ENCODE measurements at places on chromosomes 6 and 20. TPM values are rescaled to one million over a fixed set of nuclear protein-coding genes. Genes with fewer than 3 reads are reported as not detected.

GRCh38 chr6:16190214-16190613 lies 48.2 kb upstream of the GMPR start:
- no peak overlapping the region for H3K27ac ChIP-seq
- H3K4me3 ChIP-seq: no peak overlapping the region
- no peaks in the 10 kb centered on the region for H3K36me3 ChIP-seq
- no peak for DNase-seq

DNA sequence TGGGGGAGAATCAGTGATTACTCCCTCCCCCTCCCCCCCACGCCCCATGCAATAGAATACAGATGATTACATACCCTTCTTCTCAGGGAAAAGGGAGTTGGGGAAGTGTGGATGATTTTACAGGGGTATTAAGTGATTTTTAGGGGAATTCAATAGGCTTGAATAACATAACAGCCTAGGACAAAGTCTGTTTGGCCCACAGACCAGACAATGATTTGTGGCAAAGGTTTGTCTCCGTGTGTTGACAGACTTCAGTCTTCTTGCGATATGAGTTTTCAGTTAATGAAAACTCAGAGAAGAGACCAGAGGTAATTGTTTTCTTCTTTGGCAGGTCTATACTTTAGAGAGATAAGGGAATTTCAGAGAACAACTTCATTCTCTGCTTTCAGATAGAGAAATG lies 95.3 kb downstream of the OR2B2 start:
- no peak for DNase-seq
- H3K27me3 ChIP-seq: no peaks in the 10 kb centered on the region
- H3K4me1 ChIP-seq: no peaks in the 10 kb centered on the region
- H3K36me3 ChIP-seq: no peaks in the 10 kb centered on the region
- H3K27ac ChIP-seq: no peak overlapping the region

DNA sequence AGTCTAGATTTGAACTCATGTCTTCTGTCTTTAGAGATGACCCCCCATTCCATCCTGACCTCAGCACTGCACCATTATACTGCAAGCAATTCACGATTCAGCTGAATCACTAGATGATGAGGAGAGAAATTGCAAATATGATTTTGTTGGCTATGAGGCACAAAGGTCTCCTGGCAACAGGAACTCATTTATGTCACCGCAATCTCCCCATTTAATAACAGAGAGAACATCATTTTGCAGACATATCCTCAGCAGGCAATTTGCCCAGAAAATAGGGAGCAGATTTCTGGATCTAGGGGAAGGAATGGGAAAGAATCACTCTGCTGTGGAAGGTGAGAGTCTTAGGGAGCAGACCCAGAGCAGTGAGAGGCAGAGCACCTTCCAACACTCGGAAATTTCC lies 303.0 kb downstream of the PAX1 start:
- DNase-seq: no peak
- H3K4me3 ChIP-seq: no peak overlapping the region
- H3K36me3 ChIP-seq: no peaks in the 10 kb centered on the region
- no peaks in the 10 kb centered on the region for H3K27me3 ChIP-seq

GRCh38 chr6:36578431-36578830 lies 15.7 kb upstream of the SRSF3 start:
- peak overlapping the region; percentile 73 for H3K27ac ChIP-seq
- no peaks in the 10 kb centered on the region for H3K27me3 ChIP-seq
- DNase-seq: no peak

GRCh38 chr6:108080010-108080780 lies 5.7 kb upstream of the OSTM1 start:
- H3K27ac ChIP-seq: no peak overlapping the region
- peaks cover 10% of the 10 kb centered on the region for H3K4me1 ChIP-seq
- H3K27me3 ChIP-seq: no peaks in the 10 kb centered on the region
- H3K36me3 ChIP-seq: no peaks in the 10 kb centered on the region

MAFB gene
- 1.8 TPM for total RNA-seq

- no peaks in the 10 kb centered on the region for H3K36me3 ChIP-seq
- peak overlapping the region; percentile 62 for H3K4me3 ChIP-seq
- DNase-seq: no peak
- no peak overlapping the region for H3K27ac ChIP-seq
- peaks cover 21% of the 10 kb centered on the region for H3K4me1 ChIP-seq
Measured at GRCh38 chr6:90285042-90285481, 11.6 kb downstream of the BACH2 start.

- no peaks in the 10 kb centered on the region for H3K27me3 ChIP-seq
- H3K36me3 ChIP-seq: no peaks in the 10 kb centered on the region
- no peak overlapping the region for H3K4me3 ChIP-seq
- no peak overlapping the region for H3K27ac ChIP-seq
- H3K4me1 ChIP-seq: peaks cover 18% of the 10 kb centered on the region
Measured at GRCh38 chr20:1883986-1884385, 11.2 kb upstream of the SIRPA start.
